ENCODE measurements at places on chromosomes 5 and 9. TPM values are rescaled to one million over a fixed set of nuclear protein-coding genes. Genes with fewer than 3 reads are reported as not detected.
A peak's percentile ranks its signal among the peaks of the same experiment; 100 is the strongest.

The SLC36A2 gene
- not detected for total RNA-seq

The GRAMD2B gene
- 8.6 TPM for total RNA-seq

The RCL1 gene
- total RNA-seq, result 26.4 TPM

The KCNV2 gene
- total RNA-seq, result not detected

The FOXD4L4 gene
- 0.45 TPM for total RNA-seq

The ETF1 gene
- total RNA-seq, result 37.7 TPM

The IRX2 gene
- 17.6 TPM for total RNA-seq

The INSL4 gene
- total RNA-seq, result not detected

The GRXCR2 gene
- not detected for total RNA-seq

The AHRR gene
- total RNA-seq, result 1.5 TPM

GRCh38 chr9:112015149-112015548, 118.5 kb downstream of the UGCG start:
- no peak for DNase-seq

GRCh38 chr9:70303268-70303667, 44.5 kb downstream of the SMC5 start:
- no peak for DNase-seq

GRCh38 chr5:91824406-91824805, 441.3 kb upstream of the ARRDC3 start:
- DNase-seq, result no peak

GRCh38 chr5:66443462-66444130, 152.6 kb upstream of the MAST4 start:
- no peak for DNase-seq

DNA sequence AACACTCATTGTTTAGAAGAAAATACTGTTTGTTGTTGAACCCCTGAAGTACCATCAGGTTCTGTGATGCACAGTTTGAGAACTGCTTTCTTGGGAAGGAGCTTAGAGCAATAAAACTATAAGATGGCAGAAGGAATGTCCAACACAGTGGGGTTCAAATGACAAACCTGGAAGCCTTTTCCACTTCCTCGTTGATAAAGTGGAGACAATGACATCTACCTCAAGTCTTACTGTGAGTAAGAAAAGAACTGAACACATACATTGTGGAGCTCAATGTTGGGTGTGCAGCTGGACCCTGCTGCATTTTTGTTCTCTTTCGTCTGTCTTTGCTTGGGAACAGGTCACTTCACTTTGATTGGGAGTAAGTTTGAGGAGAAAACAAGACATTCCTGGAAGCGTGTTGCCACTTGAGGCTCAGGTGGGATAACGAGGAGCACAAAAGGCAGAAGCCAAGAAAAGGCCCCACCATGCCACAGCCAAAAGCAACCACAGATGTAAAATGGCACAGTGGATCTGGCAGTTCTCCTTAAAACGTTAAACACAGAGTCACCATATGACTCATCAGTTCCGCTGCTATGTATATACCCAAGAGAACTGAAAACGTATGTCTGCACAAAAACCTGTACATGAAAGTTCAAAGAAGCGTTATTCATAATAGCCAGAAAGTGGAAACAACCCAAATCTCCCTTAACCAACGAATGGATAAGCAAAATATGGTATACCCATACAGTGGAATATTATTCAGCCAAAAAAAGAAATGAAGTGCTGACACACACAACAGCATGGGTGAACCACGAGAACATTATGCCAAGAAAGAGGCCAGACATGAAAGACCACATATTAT, 42.9 kb upstream of the SUB1 start:
- no peak for DNase-seq

GRCh38 chr5:178086266-178086665, 27.1 kb upstream of the N4BP3 start:
- no peak for DNase-seq

GRCh38 chr5:172870715-172871461, 36.8 kb downstream of the ERGIC1 start:
- no peak for DNase-seq

GRCh38 chr5:172659909-172660628, 19.0 kb downstream of the NEURL1B start:
- no peak for DNase-seq

DNA sequence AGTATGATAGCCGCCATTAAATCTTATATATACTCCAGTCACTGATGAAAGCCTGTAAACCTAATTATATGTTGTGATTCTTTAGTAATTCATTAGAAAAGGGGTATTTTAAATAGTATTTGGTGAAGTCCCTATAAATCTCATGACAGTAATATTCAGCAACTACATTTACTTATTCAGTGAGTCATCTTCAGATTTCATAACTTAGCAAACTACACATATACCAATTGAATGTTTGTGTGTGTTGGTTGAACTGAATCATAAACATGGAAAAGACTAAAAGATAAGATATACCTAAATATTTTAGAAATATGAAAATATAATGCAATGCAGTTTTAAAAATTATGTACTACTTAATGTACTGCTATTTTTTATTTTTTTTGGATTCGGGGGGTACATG, 1050.4 kb downstream of the MAT2B start:
- no peak for DNase-seq

GRCh38 chr9:69168709-69169217, 5.3 kb upstream of the TJP2 start:
- DNase-seq, result no peak

- DNase-seq, result no peak
These were observed 2.0 kb upstream of the ARHGEF28 start for GRCh38 chr5:73623901-73624404.

DNA sequence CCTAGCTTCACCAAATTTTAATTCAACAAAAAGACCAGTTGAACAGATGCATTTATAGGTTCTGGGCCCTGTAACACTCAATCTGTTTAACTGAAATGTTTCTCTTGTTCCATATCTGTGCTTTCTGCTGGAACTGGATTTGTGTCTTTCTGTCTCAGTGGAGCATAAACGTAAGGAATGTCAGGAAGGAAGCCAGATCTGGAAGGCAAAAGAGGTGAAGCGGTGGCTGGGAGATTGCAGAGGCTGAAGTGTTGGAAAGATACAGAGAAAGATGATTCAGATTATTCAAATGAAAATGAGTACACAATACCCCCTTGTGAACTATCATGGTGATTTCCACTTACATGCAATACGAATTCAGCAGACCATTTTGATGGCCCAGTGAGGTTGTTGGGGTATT, 406.8 kb downstream of the BRINP1 start:
- peak; percentile 10 for DNase-seq

DNA sequence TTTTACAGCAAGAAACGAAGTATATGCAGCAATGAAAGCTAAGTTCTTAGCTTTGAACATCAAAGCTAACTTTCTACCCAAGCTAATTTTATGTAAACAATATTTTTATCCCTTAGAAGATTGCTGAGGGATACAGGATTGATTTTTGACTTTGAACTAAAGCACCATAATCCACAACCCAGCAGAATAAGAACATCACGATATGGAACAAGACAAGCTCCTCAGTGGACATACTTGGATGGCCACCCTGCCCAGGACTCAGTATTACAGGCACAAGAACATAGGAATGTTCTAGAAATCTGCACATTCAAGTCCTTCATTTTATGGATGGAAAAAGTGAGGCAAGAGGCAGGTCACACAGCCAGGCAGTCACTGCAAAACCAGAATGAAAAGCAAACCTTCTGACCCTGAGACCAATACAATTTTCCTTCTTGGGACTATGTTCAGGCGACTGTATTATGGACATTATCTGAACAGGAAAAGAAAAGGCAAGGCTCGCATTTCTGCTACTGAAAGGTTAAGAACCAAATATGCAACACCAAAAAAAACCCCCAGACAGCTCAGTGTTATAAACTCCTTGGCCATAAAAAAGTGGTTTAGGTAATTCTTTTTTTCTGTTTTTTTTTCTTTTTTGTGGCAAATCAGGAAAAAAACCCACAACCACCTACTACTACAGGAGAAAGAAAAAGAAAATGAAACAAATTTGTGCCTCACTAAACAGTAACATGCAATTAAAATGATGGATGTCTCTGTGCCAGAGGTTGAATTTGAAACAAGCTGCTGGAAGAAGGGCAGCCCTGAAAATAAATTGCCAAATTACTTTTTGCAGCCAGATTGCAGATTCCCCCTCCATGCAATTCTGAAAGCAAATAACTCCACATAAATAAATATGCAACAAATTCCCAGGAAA, 25.4 kb downstream of the EPB41L4B start:
- no peak for DNase-seq

GRCh38 chr5:58273711-58274110, 186.2 kb downstream of the PLK2 start:
- DNase-seq, result no peak

DNA sequence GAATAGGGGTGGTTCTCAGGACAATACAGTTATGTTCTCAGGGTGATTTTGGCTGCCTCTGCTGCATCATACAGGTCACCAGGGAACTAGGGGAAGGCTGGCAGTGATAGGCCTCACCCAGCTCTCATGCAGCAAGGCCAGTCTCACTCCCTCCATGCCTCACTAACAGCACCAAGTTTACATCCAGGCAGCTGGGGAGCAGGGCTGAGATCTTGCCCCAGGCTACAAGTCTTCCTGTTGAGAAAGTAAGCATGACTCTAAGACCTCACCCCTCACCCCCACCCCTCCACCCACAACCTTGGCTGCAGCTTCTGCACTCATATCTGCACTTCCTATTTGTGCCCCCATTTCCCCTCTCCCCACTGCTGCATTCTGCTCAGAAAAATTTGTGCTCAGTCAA, 481.2 kb downstream of the ACTL7B start:
- DNase-seq, result no peak

DNA sequence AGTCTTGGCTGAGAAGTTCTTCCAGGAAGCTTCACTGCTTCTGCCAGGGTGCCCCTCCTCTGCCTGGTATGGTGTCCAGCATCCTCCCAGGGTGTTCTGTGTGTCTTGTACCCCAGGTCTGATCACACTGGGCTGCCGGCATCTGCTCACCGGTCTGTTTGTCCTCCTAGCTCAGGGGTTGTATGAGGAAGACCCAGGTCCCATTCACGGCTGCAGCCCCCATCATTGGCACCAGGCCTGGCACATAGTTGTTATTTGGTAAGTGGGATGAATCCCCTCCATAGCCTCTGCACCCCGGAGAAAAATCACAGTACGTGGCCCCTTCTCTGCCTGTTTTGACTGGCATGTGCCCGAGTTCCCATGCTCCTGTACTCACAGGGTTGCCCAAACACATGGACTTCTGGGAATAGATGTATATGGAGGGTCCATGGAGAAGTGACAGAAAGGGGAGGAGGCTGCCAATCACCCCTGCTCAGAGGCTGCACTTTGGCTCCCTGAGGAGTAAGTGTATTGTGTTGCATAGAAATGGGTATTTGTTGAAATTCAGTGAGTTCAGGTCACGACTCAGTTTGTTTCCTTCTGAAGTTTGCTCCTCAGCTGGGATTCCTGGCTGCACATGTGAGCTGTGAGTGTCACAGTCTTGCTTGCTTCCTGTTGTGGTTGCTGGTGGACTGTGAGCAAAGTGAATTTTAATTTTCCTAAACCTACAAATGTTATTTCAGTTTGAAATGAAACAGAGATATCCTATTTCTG, 96.2 kb downstream of the HSPA4 start:
- DNase-seq, result no peak

DNA sequence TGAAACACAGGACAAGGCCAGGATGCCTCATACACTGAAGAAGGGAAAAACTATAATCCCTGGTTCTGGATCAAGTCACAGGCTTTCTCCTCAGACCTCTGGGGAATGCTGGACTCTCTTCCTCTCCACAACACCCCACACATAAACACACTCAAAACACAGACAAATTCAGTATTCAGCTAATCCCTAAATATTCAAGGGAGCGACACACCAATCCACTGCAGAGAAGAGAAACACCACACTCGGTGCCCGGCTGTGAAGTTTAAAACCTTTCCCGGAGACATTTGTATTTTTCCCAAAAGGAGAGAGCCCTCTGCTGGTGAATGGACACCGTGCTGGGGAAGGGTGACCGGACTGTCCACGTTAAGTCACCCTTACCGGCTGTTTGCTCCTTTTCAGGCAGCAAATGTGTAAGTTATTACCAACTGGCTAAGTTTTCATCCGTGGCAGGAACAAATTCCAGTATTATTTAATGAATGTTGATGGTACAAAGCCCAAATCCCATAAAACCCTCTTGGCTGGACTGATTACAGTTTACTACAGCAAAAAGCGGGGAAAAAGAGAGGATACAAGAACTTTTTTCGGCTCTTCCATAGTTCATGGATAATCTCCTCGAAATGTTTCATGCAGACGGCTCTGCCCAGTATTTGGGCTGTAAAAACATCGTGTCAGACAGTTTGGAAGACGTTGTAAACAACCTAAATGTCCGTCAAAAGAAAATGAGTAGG, 130.9 kb upstream of the SLC30A5 start:
- peak; percentile 65 for DNase-seq

GRCh38 chr5:39100851-39101396, 26.7 kb upstream of the RICTOR start:
- no peak for DNase-seq

DNA sequence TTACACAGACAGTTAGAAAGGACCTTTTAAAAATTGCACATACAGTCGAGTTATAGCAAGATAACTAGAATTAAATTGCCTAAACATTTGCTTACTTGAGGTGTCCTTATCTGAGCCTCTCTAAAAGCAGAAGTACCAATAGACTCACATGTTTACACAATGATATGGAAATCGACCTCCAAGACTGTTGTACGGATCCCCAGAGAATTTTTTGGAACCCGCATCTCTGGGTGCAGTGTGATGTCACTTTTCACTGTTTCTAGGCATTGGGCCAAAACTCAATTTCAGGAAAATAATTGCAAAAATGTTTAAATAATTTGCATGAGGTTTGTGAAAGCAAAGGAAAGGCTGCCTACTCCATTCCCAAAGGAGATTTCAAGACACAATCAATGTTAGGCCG, 63.1 kb upstream of the ATG10 start:
- DNase-seq, result no peak

DNA sequence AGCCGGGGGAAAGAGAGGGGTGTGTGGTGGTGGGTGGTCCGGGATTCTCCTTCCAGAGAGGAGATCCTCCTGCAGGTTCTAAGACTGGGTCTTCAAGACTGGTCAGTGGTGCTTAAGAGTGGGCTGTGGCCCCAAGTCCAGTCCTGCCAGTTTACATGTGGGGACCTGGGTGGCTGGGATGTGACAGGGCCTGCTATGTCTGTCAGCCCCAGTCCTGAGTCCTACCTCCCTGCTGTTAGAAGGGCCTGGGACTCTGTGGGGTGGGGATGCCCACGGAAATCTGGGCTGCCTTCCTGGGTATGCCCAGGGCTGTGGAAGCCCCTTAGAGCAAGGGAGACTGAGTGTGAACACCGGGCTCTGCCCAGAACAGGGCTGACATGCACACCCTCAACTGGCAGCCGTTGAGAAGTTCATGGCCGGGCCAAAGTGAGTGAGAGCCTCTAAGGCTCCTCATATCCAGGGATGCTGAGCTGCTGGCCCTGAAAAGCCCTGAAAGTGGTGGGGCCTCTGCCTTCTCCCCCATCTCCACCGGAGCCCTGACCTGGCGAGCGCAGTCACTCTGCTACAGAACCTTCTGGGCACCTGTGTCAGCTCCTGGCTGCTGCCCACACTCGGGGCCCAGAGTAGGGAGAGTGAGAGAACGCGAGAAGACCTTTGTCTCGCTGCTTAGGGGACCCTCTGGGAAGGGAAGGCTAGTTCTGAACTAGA, 1.7 kb downstream of the PHF2 start:
- DNase-seq, result no peak

DNA sequence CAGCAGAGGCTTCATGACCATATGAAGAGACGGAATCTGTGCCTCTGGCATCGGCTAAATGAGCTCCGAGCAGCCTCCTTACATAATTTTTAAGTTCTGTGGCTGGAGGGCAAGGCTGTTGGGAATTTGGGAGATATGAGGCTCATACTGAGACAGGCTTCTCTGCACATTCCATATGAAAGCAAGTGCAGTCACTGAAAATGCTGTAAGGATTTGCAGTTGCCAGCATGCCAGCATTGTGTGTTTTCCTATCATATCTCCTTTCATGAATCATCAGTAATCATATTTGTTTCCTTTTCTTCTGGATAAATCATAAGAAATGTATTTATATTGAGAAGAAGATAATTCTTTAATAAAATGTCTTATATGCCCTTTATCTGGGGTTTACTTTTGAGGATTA, 775.4 kb downstream of the SEMA5A start:
- DNase-seq, result no peak

All from cerebellum (tissue), 4 donors.